ENCODE measurements at places on chromosomes 12 and 14. TPM values are rescaled to one million over a fixed set of nuclear protein-coding genes. Genes with fewer than 3 reads are reported as not detected.

Gene SERPINA1
- total RNA-seq = 3.8 TPM

Gene KRT77
- total RNA-seq = not detected

Gene KRT2
- not detected for total RNA-seq

Gene ACSS3
- total RNA-seq = 0.54 TPM

Gene LGR5
- under 0.01 TPM for total RNA-seq

Gene IRF9
- 112 TPM for total RNA-seq

Measured in hematopoietic multipotent progenitor cell (in vitro differentiated cells).